ENCODE measurements at places on chromosomes 5 and 9.

DNA sequence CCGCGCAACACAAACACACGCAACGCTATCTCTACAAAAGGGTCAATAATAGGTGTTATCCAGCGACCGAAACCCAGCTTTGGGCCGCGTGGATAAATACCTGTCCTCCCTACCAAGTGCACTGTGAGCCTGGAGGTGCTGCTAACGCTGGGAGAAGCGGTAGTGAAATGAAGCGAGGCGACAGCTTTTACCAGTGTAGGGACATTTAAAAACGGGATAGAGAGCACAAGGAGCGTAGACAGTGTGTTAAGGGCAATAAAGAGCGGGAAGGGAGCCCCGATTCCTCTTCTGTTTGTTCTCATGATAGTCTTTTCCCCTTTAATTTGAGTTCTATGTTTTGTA lies 421 bp upstream of the DEPDC1B start:
- DNase-seq = no peak

DNA sequence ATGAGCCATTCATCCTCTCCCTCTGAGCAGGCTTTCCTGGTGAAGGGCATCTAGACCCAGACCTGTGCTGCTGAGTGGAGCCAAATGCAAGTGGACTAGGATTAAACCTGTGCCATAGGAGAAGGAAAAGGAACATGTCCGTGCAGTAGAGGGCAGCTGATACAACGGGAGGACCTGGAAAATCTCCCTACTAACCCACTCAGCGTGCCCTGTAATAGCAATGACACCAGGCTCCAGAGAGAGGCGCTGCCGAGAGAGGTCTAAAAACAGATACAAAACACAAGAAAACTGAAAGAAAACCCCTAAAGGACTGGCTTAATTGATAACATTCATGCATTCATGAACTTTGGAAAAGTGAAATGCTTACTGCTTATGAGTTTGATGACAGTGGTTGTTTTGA lies 60.8 kb downstream of the PFDN1 start:
- DNase-seq = no peak

- DNase-seq = no peak
These were observed at the start of gene BTNL8 for GRCh38 chr5:180898621-180899246. TSS of gene BTNL8 (plus strand) at chr5:180899159. CDS start at chr5:180899311, 152 bp downstream.

DNA sequence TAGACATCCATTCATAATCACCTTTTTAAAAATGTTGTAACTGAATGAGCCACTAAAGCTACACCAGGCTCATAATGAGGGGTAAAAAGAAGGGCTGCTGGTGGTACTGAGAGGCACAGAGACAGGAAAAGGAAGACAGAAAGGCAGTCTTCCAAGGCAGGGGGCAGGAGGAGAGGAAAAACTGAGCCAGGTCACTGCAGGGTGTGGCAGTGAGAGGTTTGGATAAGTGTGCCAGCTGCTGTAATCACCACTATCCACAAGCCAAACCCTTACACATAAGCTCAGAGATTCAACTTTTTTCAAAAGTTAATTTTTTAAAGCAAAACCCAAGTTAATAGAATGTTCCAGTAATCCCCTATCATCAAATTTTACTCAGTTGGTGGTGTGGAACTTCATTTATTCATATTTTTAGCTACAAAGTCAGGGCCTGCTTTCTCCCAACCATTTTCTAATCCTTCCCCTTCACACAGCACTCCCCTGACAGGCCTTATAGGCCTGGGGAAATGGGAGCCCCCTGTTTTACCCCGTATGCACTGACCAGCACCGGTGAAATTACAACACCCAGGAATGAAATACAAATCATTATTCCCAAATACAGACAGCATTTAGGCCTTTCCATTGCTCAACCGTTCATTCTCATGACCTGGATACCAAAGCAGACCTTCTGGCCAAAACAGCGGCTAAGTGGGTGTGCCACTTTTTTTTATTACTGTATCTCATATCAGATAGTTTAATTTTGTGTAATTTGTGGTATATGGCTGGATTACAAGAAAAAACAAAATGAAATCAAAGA lies 76.3 kb downstream of the EFNA5 start:
- no peak for DNase-seq

GRCh38 chr5:127959152-127959764 lies 124.3 kb upstream of the SLC12A2 start:
- DNase-seq = no peak

DNA sequence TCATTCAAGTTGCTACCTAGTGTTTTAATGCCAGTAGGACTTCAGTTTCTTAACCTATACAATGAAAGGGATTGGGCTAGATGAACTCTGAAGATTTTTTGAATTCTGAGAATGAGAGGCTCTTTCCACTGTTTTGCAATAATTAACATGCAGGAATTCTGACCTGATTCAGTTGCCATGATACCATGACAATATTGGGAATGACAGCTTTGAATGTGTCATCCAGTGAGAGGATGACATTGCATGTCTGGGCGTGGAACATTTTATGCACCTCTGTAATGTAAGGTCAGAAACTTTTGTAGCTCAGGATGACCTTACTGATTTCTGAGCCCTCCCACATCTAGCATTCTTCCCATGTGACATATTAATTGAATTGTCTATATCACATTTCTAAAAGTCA lies 30.6 kb upstream of the SPINK5 start:
- no peak for DNase-seq

DNA sequence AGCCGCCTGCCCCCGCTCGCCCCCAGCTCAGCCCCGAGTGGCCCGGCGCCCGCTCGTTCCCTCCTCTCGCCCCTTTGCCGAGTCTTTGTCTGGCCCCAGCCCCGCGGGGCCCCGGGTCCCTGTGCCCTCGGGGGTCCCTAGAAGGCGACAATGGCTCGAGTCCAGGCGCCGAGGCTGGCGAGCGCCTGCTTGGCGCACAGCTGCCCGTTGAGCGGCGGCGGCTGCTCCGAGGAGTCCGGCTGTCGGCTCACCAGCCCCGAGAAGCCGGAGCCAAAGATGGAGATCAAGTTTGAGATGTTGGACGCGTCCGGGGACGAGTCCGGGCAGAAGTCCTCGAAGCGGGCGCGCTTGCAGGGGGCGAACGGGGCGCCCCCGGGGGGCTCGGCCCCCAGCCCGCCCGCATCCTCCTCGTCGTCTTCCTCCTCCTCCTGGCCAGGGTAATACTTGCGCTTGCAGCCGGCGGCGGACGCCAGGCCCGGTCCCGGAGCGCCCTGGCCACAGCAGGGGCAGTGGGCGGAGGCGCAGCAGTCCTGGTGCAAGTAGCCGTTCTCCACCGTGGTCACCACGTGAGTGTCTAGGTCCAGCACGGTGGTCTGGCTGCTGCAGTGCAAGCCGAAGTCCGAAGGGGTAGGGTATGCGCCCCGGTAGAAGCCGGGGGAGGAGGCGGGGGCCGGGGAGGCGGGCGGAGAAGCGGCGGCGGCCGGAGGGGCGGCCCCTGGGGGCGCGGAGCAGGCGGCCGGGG lies 1.2 kb downstream of the IER5L start:
- DNase-seq = no peak

DNA sequence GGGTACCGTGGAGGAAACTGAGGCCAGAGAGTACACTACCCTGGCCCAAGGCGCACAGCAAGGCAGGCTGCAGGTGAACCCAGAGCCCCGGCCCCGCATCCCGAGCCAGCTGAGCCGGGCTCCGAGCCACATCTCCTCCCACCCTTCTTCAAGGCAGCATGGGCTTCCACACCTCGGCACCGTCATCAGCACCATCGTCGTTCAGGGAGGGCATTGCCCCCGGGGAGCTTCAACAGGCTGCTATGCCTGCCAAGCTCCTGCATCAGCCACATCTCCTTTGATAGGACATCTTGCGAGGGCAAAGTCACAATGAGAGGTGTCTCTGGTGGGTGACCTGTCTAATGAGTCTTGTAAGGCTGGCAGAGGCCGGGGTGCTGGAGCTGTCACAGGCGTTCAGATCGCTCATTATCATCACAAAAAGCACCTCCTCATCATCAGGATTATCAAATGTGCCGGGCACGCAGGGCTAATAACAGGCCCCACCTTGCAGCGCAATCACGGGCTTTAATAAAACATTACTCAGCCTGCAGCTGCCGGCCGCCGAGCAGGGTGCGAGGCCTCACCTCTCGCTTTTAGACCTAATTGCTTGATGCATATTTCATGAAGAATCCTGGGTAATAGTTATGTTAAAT lies 20.0 kb upstream of the SLC25A51 start:
- DNase-seq = no peak

DNA sequence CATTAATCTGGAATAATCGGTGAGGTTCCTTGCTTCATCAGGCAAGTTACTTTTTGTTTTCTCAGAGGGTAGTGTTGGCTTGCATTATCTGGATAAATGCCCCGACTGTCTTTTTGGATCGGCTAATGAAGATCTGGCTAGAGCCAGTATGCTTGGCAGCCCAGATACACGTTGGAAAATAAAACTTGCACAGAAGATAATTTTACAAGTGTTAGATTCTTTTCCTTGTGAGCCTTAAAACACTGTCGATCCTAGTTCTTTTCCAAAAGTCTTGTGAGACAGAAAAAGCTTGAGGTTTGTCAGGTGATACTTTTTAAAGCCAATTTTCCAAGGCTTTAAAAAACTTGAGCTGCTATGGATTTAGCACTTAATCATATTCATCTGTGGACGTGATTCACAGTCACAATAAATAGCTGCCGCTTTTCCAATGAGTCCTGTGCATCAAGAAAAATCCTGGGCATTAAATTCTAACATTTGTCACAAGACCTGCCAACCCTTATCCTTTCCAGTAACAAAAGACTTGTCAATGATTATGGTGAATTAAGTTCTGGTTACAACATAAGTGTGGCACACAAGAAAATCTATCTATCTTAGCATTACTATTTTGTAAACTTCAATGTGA lies 68.5 kb downstream of the PRLR start:
- DNase-seq = no peak
